Naive thymus-derived CD4-positive, alpha-beta T cell (primary cell): ENCODE measurements at places on chromosomes 1 and 21. TPM values are rescaled to one million over a fixed set of nuclear protein-coding genes. Genes with fewer than 3 reads are reported as not detected.

Gene PBXIP1
- 234 TPM for polyA plus RNA-seq

Gene ARTN
- not detected for polyA plus RNA-seq

- no peak for DNase-seq
Measured at GRCh38 chr1:89433421-89433820, 69.6 kb downstream of the GBP6 start.

DNA sequence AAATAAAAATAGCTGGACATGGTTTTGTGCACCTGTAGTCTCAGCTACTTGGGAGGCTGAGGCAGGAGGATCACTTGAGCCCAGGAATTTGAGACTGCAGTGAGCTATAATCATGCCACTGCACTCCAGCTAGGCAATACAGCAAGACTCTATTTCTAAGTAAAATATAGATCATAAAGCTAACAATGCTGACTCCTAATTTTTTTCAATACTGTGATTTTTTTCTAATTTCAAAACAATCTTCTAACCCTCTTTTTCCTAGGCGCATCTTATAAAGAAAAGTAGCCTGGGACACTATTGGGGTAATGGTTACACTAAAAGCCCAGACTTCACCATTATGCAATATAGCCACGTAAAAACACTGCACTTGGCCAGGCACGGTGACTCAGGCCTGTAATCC is 81.3 kb downstream of the PTPN14 start:
- no peak for DNase-seq

GRCh38 chr1:15053153-15053552 is 100.4 kb upstream of the TMEM51 start:
- no peak for DNase-seq

Gene KANK4
- not detected for polyA plus RNA-seq

DNA sequence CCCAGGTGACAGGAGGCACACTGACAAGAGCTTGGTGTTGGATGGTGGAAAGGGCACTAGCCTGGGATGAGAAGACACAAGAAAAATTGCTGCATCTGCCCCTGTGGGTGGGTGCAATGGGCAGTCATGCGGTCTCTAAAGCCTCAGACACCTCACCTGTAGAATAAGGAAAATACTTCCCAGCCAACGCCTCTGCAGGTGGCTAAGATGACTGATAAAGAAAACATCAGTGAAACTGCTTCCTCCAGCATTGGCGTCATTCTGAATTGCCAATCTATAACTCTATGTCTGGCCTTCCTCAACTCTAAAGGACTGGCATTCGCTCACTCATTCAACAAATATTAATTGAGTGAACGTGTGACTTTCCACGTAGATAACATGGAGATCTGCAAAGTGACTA is 100.4 kb upstream of the F3 start:
- no peak for DNase-seq

- DNase-seq, result no peak
Measured at GRCh38 chr1:106831511-106831910, 225.0 kb upstream of the PRMT6 start.

- DNase-seq, result no peak
Measured at GRCh38 chr1:216794586-216794985, 71.4 kb upstream of the ESRRG start.

Gene CFAP74
- polyA plus RNA-seq, result not detected

Gene PGBD5
- polyA plus RNA-seq, result not detected

Gene IFNAR1
- 62.5 TPM for polyA plus RNA-seq

GRCh38 chr1:111909030-111909429 is 80.4 kb downstream of the KCND3 start:
- no peak for DNase-seq

Gene ARMH1
- polyA plus RNA-seq, result 41.0 TPM

GRCh38 chr21:28154121-28154520 is 838.6 kb downstream of the LTN1 start:
- DNase-seq, result no peak

GRCh38 chr21:36909423-36909822 is 57.0 kb downstream of the HLCS start:
- no peak for DNase-seq

DNA sequence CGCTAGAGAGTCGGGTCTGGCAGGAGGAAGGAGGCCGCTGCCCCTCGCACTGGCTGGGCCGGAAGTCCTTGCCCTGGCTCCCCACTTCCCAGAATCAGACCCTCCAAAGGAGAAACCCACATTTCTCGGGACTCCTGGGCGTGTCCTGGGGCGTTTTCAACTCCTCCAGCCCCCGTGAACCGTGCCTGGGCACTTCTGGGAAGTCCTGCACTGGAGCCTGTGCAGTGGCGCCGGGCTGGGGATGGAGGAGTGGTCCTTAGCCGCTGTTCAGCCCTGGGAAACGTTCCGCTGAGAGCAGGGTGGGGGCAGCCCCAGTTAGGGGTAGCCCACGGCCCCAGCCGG is 3.0 kb downstream of the IGSF21 start:
- DNase-seq, result no peak

DNA sequence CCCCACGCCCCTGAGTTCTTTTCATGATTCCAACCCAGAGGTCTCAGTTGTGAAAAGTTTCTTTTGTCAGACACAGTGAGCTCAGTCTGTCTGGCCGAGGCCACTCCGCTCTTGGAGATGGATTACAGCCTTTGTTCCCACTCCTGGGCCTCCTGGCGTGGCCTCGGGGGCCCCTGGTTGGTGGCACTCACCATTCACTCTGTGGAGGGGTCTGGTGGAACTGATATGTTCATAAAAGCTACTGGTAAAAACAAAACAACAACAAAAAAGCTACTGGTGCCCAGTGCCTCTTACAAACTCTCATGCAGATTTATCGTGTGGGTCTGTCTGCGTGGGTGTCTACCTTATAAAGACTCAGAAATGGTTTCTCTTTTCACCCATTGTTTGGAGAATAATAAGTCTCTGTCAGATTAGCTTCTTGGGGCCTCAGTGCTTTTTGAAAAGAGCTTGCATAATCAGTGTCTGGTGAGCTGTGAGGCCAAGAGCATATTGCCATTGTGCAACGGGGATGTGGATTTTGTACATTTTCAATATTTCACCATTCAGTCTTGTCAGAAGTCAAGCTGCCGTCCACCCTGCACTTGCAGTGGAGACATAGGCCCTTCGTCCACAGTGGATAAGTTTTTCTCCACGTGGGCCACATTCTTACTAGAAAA is 86.7 kb downstream of the GALNT2 start:
- no peak for DNase-seq

GRCh38 chr1:43074244-43074643 is 97.8 kb downstream of the EBNA1BP2 start:
- no peak for DNase-seq

- DNase-seq, result no peak
Measured at GRCh38 chr1:190975827-190976226, 498.2 kb upstream of the BRINP3 start.
